Thoracic aorta endothelial cell (primary cell): ENCODE measurements at places on chromosomes 7 and 10. TPM values are rescaled to one million over a fixed set of nuclear protein-coding genes. Genes with fewer than 3 reads are reported as not detected.

Gene C7orf57
- total RNA-seq = 0.07 TPM in 1 of 2 replicates, not detected in the other

Gene VPS37D
- 1.9 and 2.1 TPM in 2 replicates for total RNA-seq

Gene IKZF1
- not detected in 2 replicates for total RNA-seq

Gene TFPI2
- total RNA-seq = 3.2 and 96.5 TPM in 2 replicates

Gene BMPER
- 0.50 and 3.7 TPM in 2 replicates for total RNA-seq

Gene ITGB8
- total RNA-seq = 5.5 and 8.9 TPM in 2 replicates

Gene DYDC1
- total RNA-seq = not detected in 2 replicates

Gene GDF10
- total RNA-seq = not detected in 2 replicates

Gene ASB15
- not detected in 2 replicates for total RNA-seq

Gene HOXA1
- total RNA-seq = 0.65 and 0.93 TPM in 2 replicates

Gene CYP3A4
- total RNA-seq = not detected in 2 replicates

Gene IGFBP3
- total RNA-seq = 8.3 and 11.4 TPM in 2 replicates

Gene ELN
- 0.07 and 0.13 TPM in 2 replicates for total RNA-seq

Gene ZNF503
- total RNA-seq = 2.0 and 2.4 TPM in 2 replicates

Gene NME8
- total RNA-seq = not detected in 2 replicates

Gene ACTL6B
- not detected in 2 replicates for total RNA-seq

Gene TMEM229A
- not detected in 2 replicates for total RNA-seq

Gene IFIT1
- 1.5 and 1.6 TPM in 2 replicates for total RNA-seq
